ENCODE measurements at places on chromosomes 1 and 21.

GRCh38 chr1:52366517-52366827, 467 bp upstream of the CC2D1B start:
- no peak for DNase-seq

GRCh38 chr1:55781944-55782482, 566.8 kb upstream of the USP24 start:
- DNase-seq, result peak; percentile 79

DNA sequence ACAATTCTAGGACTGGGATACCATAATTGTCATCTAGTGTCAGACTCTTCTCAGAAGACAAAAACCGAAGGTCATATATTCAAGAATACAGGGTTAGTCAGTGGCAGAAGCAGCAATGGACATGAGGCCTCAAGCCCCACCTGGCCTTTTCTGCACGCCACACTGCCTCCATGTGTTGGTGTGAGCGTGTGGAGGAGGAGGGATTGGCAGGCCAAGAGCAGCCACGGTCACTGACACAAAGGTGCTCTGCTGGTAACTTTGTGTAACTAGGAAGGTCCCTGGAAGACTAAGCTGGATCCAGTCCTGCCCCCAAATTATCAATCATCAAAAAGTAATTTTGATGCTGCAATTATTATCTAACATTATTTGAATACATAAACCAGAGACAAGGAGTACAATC, 34.9 kb downstream of the HSF2BP start:
- DNase-seq, result no peak

- DNase-seq, result no peak
These were observed 32.3 kb downstream of the FMO1 start for GRCh38 chr1:171280599-171280998.

- no peak for DNase-seq
These were observed 37.6 kb downstream of the UMODL1 start for GRCh38 chr21:42108554-42109340.

DNA sequence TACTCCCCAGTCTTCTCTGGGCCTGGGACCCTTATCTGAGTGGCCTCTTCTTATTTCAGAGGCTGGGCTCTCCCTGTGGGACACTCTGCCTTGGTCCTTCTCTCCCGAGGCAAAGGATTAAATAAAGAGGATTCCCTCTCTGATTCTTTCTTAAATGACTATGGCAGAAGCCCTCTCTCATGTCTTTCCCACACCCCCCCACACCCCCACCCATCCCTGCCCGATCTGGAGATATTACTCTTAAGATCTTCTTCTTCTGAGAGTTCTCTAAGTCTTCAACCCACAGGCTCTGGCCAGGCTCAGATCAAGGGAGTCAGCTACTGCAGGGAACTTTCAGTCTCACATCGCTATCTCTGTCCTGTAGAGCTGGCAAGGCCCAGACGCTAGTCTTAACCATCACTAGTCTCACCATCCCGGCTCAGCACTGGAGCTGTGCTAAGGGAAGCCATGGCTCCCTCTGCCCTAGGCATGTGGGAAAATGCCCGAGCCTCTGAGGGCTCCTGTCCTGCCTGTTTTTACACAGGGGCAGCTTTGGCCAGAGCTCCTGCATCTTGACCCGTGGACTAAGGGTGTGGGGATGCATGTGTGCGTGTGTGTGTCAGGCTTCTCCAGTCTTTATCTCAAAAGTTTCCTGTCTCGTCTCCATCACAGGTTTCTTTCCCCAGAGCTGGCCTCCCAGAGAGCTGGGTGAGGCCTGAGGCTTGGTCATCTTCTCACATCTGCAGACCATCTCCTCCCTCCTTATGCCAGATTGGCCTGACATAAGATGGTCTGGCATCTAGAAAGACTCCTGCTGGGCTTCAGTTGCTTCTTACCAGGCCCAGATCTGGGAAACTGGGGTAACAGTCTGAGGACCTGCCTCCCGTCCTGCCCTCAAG, 36.7 kb downstream of the LGR6 start:
- no peak for DNase-seq

GRCh38 chr1:181089017-181089675, 646 bp downstream of the IER5 start:
- DNase-seq, result no peak

- no peak for DNase-seq
These were observed at the start of gene C1orf56 for GRCh38 chr1:151047591-151047924. Gene C1orf56, plus strand, starts transcription at chr1:151047751. Its CDS starts 97 bp downstream, at chr1:151047848.

DNA sequence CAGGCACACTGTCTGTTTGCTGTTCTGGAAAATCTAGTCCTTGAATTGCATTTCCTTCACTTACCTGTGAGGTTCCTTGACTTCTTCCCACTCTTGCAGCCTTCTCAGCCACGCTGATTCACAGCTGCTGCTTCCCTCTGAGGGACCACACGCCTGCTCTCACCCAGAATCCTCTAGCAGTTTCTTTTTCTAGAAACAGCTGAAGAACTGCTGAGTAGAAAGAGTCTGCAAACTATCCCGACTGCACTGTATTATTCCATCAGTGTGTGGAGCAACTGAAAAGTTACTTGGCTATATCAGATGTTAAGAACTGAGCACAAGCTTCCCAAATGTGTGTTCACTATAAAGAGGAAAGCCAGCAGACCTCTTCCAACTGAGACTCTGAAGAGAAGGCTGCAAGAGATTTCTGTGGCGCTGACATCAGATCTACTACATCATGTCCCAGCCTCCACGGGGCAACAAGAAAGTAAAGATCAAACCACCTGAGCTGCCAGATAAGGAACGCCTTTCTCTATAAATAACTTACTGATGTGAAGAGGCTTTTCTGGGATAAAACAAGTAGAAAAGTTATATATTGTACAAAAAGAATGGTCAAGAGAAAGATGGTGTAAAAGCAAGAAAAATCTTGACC, 226.6 kb downstream of the RERE start:
- no peak for DNase-seq

- DNase-seq, result no peak
These were observed 7.0 kb upstream of the ANGPTL1 start for GRCh38 chr1:178877896-178878295.

DNA sequence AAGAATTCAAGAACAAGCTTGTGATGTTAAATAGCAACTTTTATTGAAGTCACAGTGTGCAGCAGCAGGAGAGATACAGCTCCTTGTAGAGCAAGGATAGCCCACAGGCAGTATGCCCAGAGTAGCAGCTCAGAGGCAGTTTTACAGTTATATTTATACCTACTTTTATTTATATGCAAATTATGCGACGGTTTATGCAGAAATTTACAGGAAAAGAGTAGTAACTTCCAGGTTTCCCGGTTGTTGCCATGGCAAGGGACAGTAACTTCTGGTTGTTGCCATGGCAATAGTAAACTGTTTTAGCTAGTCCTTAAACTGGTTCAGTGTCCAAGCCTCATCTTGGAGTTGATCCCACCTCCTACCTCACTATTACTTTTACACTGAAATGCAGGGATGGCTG, 344.6 kb upstream of the LYPLAL1 start:
- no peak for DNase-seq

DNA sequence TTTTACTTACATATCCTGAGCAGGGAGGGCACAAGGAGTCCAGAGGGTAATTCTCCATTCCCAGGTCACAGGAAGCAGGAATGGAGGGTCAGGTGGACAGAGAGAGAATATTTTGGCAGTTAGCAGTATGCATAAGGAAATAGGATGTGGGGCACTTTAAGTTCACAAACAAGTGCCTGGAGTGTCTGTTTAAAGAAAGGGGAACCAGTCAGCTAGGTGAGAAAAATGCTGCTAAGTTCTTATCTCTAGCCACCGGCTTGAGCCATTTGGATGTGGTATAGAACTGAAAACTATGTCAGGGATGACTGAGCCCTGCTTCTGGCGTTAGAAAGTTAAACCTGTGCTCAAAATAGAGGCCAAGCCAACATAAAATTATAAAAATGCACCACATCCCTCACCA, 739.7 kb upstream of the NCAM2 start:
- no peak for DNase-seq

DNA sequence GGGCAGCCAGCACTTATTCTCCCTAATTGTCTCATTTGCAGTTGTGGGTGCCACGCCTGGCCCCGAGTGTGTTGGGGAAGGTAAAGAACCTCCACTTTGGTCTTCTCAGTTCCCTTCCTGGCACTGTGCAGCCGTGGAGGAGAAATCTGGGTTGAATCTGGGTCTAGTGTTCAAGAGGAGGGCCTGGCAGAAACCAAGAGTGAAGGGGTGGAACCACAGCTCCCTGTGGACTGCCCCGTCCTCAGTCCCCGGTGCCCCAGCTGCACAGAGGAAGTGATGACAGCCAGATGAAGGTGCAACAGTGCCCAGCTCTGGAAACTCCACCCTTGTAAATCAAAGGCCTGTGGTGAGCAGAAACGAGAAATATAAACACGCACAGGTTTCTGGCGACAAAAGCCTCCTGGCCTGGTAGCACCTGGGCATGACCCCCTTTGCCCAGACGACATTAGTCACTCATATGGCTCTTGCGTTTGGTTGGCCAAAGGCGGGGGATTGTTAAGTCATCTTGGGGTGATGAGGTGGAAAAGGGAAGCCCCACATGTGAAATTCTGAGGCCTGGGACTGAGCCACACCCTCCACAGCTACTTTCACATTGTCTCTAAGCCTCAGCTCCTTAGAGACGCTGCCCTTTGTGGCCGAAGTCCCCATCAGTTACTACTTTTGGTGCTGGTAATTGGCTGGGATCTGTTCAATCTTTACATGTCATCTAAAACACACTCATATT, 4.2 kb upstream of the ECE1 start:
- DNase-seq, result no peak

DNA sequence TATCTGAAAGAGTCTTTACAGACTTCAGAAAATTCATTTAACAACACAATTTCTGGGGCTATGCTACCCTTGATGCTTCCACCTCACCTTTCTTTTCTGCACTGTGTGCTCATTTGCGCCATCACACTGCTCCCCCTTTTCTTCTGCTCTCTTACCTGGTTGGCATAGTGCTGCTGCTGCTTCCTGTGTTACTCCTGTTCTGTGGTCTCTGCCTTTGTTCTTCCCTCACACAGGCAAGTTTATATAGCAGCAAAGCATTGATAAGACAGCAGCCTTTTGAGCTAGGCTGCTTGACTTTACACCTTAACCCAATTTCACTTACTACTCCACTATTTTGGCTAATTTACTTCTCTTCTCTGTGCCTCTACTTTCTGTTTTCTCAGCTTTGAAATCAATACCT, 18.3 kb downstream of the SGIP1 start:
- no peak for DNase-seq

- no peak for DNase-seq
These were observed 5.4 kb downstream of the PRMT6 start for GRCh38 chr1:107061886-107062285.

DNA sequence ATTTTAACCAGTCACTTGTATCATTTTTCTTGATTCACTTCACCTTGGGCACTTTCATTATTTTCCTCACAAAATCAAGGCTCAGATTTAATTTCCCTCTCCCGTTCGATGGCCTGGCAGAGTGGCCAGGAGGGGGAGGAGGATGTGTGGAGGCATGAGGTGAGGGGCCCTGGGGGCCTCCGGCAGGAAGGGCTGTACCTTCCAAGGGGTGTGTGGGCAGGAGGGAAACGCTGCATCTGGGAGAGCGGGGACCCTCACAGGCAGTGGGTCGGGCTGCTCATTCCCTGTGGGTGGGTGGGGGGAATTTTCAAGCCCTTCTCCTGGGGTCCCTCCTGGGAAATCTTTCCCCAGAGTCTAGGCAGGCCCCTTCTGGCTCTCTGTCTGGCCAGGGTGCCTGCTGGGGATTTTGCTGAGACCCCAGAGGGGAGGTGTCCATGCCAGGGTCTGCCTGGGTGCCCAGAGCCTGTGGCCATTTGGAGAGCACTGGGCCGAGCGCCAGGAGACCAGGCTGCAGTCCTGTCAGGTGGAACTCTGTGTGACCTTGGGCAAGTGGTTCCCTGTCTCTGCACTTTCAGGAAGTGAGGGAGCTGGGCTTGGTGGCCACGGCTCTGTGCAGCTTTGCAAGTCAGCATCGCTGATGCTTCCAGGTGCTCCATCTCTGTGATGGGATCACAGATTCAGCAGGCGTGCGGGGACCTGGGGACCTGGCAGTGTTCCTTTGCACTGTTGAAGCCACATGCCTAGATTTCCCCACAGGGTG, 81.9 kb upstream of the C1orf174 start:
- no peak for DNase-seq

- no peak for DNase-seq
These were observed 5.6 kb upstream of the ARF1 start for GRCh38 chr1:228076796-228077430.

DNA sequence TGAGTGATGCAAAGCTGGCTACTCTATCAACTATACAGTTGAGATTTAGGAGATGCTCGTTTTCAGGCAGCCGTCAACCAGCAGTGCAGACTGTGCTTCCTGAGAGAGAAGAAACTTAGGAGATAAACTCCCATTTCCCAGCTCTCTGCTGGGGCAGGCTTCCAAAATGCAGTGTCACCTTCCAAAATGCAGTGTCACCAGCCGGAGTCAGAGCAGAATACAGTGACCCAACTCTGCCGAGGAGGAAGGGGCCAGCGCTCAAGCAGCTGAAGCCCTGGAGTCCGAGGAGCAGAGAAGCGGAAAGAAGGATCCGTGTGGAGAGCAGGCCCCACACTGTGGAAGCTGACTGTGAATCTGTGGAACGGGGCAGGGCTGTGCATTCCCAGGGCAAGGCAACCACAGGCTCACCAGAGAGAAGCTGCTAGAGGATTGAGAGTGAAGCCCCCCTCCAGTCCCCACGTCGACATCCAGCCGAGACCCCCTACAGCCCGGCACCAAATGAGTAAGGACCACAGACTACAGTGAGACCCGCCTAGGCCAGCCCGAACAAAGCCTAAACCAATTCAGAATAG, 703 bp upstream of the KRTAP12-1 start:
- no peak for DNase-seq

DNA sequence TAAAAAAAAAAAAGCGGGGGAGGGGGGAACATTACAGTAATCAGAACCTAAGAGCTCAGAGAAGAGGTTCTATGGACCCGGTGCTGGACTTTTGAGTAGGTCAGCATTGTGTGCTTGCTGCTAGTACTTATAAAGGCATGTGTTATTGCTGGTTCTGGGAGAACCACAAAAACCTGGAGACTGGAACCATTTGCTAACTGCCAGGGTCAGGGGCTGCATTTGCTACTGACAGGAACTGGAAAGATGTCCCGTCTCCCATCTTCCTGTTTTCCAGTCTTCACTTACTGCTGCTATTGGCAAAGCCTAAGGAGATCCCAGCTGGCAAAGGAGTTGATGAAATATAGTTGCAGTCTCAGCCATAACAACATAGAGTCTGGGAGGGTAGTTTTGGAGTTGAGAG, 4.3 kb downstream of the RNF2 start:
- DNase-seq, result no peak

DNA sequence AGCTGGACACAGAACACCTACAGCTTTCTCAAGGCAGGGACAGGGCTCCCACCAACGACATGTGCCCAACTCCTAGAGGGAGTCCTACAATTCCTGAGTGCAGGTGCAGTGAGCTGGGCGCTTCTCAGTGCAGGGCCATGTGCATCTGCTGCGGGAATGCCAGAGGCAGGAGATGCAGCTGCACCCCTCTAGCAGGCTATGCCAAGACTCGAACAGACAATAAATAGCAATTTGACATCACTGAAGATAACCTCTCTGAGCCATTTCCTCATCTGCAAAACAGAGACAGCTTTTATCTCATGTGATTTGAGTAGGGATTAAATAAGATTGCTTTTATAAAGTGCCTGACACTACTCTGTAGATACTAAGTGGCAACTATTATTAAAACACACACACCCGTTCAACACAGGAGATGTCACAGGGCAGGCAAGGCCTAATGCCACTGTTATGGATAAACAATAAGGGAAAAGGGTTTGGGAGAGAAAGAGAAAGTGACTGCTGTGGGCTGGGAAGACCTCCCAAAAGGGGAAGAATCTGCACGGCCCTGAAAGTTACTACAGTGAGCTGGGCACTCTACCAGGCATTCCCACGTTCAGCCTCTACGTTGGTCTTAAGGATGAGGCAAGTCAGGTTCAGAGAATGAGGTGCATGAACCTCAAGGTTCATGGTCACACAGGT, 5.7 kb downstream of the SLC9A1 start:
- no peak for DNase-seq

- no peak for DNase-seq
These were observed 5.9 kb upstream of the PTPRF start for GRCh38 chr1:43524804-43525203.

All from AG09309 (cell line).